DMS53 (cell line): ENCODE measurements at places on chromosomes 3 and 15.
A peak's percentile ranks its signal among the peaks of the same experiment; 100 is the strongest.

GRCh38 chr3:129602730-129603560, 3.5 kb downstream of the PLXND1 start:
- DNase-seq = no peak

GRCh38 chr15:71601038-71601834, 209.1 kb upstream of the NR2E3 start:
- no peak for DNase-seq

- DNase-seq = no peak
Measured at GRCh38 chr15:32123473-32123872, 93.2 kb downstream of the CHRNA7 start.

DNA sequence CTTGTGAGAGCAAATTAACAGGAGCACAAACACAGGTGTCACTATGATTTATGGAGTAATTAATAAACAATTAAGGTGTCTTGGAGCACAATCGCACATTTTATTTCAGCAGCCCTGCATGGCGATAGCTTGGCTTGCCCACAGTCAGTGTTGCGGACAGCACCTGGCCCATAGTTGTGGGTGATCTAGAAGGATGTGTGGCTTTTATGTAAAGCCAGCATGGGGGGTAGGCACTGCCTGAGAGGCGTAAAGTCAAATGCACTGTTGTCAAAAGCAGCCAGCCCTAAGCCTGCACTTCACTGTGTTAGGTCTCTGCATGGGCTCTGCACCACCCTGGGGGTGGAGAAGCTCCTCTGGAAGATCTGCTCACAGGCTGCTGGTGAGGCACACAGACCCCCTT, 177.4 kb upstream of the PPP2R3A start:
- no peak for DNase-seq

- DNase-seq = no peak
Measured at GRCh38 chr3:197881270-197881969, 68.6 kb upstream of the RPL35A start.

DNA sequence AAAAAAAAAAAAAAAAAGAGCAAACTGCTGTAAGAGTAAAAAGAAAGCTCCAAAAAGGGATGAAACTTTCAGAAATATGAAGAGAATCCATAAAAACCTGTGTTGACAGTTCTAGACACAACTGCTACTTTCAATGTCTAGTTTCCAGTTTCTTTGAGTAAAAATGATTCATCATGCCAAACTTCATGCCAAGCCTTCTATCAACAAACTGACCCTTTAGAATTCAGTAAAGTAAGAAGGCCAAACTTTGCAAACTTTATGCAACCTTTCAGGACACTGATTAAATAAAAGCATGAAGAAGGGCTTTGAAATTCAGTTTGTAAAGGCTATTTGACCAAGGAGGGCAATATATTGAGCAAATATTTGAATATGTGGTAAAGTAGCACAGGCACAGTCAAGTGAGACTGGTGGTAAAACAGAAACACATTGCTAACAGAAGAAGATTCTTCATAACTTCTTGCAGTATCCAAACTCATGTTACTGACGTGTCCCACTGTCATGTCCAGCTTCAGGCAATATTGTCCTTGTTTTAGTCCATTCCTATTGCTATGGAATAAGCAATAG, 56.3 kb upstream of the CFAP20DC start:
- peak; percentile 2 for DNase-seq

DNA sequence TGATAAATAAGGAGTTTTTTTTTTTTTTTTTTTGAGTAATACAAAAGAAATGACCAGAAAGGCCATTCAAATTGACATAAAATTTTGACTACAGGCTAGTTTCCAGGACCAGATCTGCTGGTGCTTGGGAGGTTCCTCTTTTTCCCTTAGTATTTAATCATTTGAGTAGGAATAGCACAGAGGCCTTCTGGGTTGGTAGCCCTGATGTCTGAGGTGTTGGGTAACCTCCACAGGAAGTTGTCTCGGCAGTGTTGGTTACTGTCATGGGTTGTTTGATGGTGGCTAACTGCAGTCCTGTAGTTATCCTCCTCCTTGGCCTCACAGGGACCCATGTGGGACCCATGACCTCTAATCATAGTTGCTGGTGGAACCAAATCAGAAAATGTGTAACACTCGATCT, 91.1 kb downstream of the USP13 start:
- no peak for DNase-seq

- DNase-seq = no peak
Measured at GRCh38 chr15:60830479-60830878, 351.5 kb upstream of the ICE2 start.

- peak; percentile 66 for DNase-seq
Measured at GRCh38 chr15:83436513-83437158, 10.5 kb upstream of the SH3GL3 start.

DNA sequence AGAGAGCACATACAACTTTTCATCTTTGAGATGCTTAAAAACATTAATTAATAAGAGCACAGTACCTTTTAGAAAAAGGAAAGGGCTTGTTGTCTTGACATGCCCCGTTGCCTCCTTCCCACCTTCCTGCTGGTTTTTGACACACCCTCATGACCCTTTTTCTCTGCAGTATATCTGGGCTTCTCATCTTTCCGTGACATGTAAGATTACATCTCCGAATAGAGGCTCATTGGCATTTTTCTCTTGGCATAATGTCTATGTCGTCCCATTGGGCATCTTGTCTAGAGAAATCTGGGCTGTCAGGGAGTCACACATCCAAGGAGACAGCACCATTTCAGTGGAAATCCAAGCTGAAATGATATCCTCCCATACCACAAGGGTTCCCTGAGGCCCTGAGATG, 64.1 kb downstream of the LRTM1 start:
- no peak for DNase-seq

- no peak for DNase-seq
Measured at GRCh38 chr3:129619726-129620162, 13.3 kb upstream of the PLXND1 start.

GRCh38 chr15:87478687-87479072, 777.9 kb downstream of the NTRK3 start:
- DNase-seq = no peak

DNA sequence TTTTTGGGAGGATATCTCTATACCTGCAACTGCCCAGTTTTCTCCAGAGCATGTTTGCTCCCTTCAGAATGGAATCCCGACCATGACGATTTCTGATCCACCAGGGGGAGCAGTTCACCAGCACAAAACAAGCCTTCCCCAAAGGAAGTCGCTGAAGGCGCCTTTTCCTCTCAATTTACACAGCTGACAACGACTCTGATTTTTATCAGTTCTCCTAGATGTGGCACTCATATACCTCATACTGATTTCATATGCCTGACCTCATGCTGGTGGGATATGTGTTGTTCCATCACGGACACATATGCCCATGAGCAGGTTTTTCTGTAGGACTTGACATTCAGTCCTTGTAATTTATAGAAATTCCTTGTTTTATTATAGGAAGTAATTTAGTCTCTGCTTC, 1028.2 kb downstream of the MCTP2 start:
- peak; percentile 59 for DNase-seq

- no peak for DNase-seq
Measured at GRCh38 chr3:177906126-177906511, 630.1 kb upstream of the KCNMB2 start.

DNA sequence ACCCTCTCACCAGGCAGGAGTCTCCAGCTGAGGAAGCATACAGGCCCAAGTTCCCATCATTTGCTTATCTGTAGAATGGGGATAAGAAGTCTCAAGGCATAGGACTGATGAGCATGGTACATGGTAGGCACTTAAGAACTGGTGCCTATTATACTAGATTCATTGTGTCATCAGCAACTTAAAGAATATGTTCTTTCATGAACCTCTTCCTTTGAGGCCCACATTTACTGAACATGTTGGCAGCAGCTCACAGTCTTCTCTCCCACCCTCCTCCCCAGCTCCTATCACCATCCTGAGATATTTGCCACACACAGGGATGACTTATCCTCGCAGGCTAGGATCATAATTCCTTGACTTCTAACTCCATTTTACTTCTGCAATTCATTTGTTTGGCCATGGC, 142.5 kb downstream of the PDE8A start:
- DNase-seq = no peak
